ENCODE measurements at places on chromosomes 1 and 21.

- no peak for DNase-seq
These were observed 101.4 kb upstream of the L1TD1 start for GRCh38 chr1:62093261-62093660.

DNA sequence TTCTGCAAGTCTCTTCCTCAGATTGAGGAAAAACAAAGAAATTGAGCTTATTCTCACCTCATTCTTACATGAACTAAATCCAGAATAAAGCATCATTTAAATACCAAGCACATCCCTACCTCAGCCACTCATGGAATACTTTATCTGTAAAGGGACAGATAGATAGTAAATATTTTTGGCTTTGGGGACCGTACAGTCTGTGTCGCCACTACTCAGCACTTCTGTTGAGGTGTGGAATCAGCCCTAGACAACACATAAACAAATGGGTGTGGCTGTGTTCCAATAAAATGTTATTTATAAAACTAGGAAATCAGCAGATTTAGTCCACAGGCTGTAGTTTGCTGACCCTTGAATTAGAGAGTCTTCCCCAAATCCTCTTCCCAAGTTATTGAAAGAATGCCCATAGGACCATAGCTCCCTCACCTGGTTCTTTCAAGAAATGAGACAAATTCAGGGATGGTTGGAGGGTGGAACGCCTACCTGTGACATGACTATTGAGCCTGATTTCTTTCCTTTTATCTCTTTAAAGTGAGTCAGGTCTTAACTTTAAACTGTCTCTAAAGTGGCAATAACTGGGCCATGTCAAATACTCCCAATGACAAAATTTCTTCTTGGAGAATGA lies 878.5 kb downstream of the USP25 start:
- no peak for DNase-seq

DNA sequence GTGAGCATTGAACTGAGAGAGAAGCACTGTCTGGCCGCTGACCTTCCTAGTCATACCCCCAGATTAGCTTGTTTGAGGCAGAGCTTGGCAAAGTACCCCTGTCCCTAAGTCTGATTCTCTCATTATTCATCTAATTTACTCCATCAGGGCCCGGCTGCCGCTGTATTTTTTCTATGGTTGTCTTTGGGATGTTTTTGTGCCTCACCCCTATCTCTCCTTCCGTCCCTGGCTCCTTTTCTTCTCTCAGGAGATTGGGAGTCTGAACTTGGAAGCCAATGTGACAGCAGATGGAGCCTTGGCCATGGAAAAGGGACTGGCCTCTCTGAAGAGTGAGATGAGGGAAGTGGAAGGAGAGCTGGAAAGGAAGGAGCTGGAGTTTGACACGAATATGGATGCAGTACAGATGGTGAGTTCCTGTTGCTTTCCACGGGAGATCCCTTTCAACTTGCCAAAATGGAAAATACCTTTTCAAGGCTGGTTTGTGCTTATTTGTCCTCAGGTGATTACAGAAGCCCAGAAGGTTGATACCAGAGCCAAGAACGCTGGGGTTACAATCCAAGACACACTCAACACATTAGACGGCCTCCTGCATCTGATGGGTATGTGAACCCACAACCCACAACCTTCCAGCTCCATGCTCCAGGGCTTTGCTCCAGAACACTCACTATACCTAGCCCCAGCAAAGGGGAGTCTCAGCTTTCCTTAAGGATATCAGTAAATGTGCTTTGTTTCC lies 53.9 kb downstream of the LAMC2 start:
- no peak for DNase-seq

DNA sequence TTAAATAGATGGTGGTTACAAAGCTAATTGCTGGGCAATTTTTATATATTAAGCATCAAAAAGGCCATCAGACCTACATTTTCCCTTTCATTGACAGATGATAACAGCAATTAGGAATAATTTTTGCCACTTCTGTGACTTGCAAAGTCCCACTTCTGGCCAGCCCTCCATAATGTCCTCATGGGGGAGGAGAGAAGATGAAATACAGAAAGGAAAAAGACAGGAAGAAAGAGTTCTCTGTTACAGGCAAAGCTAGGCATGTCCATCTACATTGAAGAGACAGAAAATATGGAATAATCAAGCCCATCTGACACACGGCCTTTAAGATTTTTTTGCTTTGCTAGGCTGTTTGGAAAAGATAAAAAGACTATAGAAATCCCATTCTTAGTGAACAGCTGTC lies 108.0 kb downstream of the ENAH start:
- no peak for DNase-seq

DNA sequence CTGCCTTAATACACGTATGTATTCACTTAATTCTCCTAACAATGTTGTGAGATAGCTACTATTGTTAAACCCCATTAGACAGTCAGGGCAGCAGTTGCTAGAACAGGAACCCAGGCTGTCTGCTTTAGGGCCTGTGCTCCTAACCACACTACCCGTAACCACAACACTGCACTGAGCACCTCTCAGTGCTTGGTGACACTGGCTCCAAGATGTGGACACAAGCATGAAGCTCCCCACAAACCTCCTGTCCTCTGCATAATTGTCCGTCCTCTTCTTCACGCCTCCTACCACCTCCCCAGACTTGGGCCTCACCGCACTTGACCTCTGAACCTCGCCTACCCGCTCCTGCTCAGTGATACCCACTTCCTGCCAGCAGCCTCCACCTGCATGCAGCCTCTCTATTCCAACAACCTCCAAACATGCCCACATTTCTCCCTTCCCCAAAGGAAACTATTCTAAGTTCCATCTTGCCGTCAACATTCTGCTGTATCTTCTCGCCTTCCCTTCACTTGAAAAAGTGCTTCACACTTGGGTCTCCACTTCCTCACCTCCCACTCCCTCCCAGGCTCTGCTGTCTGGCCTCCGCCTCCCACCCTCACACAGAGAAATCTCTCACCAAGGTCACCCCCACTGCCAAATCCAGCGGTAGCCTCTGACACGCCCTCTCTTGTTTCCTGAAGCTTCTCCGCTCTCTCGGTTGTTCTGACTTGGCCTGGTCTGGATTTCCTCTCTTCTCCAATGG lies 14.6 kb upstream of the AHDC1 start:
- no peak for DNase-seq

DNA sequence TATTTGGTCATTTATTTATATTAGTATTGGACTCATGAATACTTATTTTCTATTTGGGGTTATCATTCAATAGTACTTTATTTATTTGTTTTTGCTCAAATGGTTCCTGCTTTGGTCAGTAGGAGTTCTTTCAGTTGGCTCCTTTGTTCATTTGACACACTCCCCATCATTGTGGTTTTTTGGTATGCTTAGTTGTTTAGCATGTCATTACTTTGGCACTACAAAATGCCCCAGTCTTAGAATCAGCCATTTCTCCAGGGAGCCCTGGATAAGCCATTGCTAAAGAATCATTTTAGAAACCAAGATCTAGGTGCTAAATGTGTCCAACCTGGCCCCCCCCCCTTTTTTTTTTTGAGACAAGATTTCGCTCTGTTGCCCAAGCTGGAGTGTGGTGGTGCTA lies 61.7 kb upstream of the MRPS6 start:
- no peak for DNase-seq

DNA sequence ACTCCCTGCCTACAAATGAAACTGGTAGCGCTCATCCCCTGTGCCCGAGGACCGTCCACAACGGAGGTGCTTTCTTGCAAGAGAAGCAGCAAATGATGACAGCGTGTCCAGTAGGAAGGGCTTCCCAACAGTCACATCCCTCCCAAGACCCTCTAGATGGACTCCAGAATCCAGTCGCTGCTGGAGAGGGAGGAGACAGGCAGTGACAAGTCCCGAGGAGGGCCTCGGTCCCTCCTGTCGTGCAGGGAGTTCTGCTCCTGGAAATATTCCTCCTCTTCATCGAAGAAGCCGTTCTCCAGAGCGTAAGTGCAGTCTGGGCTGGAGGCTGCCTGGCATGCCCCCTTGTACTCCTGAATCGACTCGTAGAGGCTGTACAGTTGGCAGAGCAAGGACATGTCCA lies 20.3 kb downstream of the FAM89A start:
- DNase-seq, result no peak

DNA sequence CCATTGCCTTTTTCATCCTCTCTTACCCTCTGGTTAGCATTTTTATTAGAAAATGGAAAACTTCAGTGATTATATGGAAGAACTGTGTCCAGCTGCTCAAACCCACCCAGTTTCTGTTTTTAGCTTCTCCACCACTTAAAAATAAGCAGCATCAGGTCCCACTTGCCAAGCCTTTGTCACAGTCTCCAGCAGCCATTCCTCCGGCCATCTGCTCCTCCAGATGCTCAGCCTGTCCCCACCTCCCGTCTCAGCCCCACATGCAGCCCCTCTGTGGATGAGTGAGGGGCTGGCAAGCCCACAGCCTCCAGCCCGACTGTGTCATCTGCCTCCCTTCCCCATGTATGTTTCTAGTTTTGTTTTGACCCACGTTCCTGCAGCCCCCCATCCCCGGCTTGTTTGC lies 289.7 kb downstream of the HHAT start:
- no peak for DNase-seq

- DNase-seq, result no peak
These were observed 503.1 kb upstream of the DAB1 start for GRCh38 chr1:57927003-57927402.

- no peak for DNase-seq
These were observed 24.4 kb downstream of the VANGL1 start for GRCh38 chr1:115666206-115666605.

GRCh38 chr1:202599669-202600431 lies 110.4 kb downstream of the SYT2 start:
- peak; percentile 72 for DNase-seq
